T-helper 1 cell treated with Interleukin-12 subunit alpha and Interleukin-12 subunit beta and Interleukin-4 antibody, amounts not matched to agents 30 ng/mL and 1 ng/mL, for 36 hours (primary cell): ENCODE measurements at places on chromosomes 12 and 14. TPM values are rescaled to one million over a fixed set of nuclear protein-coding genes. Genes with fewer than 3 reads are reported as not detected.

Gene RDH16
- 0.41 and 0.47 TPM in 2 replicates for total RNA-seq

Gene CISTR
- total RNA-seq, result not detected in 2 replicates

Gene SLC25A47
- total RNA-seq, result not detected in 2 replicates

Gene LRRIQ1
- not detected in 2 replicates for total RNA-seq

Gene GPRC5D
- not detected in 2 replicates for total RNA-seq

Gene ASCL1
- total RNA-seq, result not detected in 2 replicates

Gene ART4
- not detected in 2 replicates for total RNA-seq

Gene PARPBP
- 21.0 and 24.5 TPM in 2 replicates for total RNA-seq

Gene ABCC9
- not detected in 2 replicates for total RNA-seq

Gene P2RX2
- not detected in 2 replicates for total RNA-seq
